Cardiac ventricle fibroblast (primary cell): ENCODE measurements at places on chromosomes 1 and 21. TPM values are rescaled to one million over a fixed set of nuclear protein-coding genes. Genes with fewer than 3 reads are reported as not detected.

The CLDN17 gene
- total RNA-seq: not detected in 2 replicates

The TMPRSS15 gene
- not detected in 2 replicates for total RNA-seq

The NUP210L gene
- not detected in 2 replicates for total RNA-seq

The CCDC185 gene
- total RNA-seq: not detected in 2 replicates

The KCNJ15 gene
- total RNA-seq: 0.44 and 1.0 TPM in 2 replicates

The FAM72D gene
- 0.06 TPM in 1 of 2 replicates, not detected in the other for total RNA-seq

The CDC20 gene
- total RNA-seq: 5.3 and 6.1 TPM in 2 replicates

The MMP23B gene
- 13.6 and 15.7 TPM in 2 replicates for total RNA-seq

The CAMSAP2 gene
- 21.0 and 21.3 TPM in 2 replicates for total RNA-seq

The DDAH1 gene
- 14.2 and 15.6 TPM in 2 replicates for total RNA-seq

The GLIS1 gene
- total RNA-seq: 2.7 and 3.2 TPM in 2 replicates

The KCNJ9 gene
- not detected in 2 replicates for total RNA-seq

The OR6K2 gene
- not detected in 2 replicates for total RNA-seq

The PCP4L1 gene
- total RNA-seq: not detected in 2 replicates

The MLLT11 gene
- 0.93 and 0.94 TPM in 2 replicates for total RNA-seq

The VPS45 gene
- 18.6 and 20.2 TPM in 2 replicates for total RNA-seq

The PRMT2 gene
- total RNA-seq: 64.3 and 64.6 TPM in 2 replicates

The CEP170 gene
- total RNA-seq: 31.3 and 36.8 TPM in 2 replicates

The SSR2 gene
- 460 and 537 TPM in 2 replicates for total RNA-seq

The TFF3 gene
- 0.12 TPM in 1 of 2 replicates, not detected in the other for total RNA-seq

The MYOCOS gene
- total RNA-seq: not detected in 2 replicates

The TDRD5 gene
- total RNA-seq: not detected in 2 replicates

The LEPR gene
- 21.4 and 24.9 TPM in 2 replicates for total RNA-seq

The FCAMR gene
- total RNA-seq: not detected in 2 replicates

The RGS16 gene
- 0.10 and 0.25 TPM in 2 replicates for total RNA-seq

The EPB41 gene
- total RNA-seq: 2.9 and 3.5 TPM in 2 replicates

The CD101 gene
- total RNA-seq: 0.49 and 0.56 TPM in 2 replicates

The GUCA2A gene
- not detected in 2 replicates for total RNA-seq
